ENCODE measurements at places on chromosomes 16 and 17.

DNA sequence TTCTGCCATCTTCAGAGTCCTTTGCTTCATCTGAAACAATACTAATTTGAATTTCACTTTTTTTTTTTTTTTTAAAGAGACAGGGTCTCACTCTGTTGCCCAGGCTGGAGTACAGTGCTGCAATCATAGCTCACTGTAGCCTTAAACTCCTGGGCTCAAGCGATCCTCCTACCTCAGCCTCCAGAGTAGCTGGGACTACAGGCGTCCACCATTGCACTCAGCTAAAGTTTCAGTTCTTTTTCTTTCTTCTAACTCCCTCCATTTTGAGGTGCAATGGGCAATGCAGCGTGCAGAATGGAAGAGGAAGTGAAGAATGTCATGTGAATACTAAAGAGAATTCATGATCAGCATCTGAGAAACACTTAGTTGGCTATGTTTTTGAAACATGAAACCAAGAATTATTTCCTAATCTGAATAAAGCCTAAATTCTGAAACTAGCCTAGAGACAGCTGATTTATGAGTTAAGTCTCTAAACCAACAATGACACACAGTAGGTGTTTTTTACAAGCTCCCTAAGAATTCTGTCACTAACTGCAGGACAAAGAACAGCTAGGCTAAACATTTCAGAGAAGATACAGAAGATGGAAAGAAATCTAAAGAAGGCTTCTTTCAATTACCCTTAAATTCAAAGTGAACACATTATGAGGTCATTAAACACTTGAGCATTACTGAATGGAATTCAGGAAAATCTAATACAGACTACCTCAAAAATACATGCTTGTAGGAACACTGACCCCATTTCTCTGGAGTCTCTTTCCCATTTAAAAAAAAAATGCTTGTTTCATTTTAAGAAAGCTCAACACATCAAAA lies 21.0 kb downstream of the SNN start:
- no peak for DNase-seq

DNA sequence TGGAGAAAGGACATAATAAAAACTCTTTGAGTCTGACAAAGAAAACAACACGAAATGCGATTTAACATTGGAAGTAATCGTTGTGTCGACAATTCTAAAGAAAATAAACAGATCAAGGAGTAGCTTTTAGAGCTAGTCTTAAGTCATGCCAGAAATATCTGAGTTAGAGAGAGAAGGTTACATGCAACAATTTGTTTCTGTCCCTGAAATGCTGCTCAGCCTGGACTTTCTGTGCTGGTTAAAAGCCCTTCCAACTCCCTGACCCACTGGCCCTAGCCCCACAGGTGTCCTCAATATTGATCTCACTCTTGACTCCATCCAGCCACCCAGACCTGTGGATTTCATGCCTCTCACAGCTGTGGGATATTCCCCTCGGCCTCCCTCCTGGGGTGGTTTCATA lies 33.2 kb upstream of the TEX2 start:
- DNase-seq = no peak

DNA sequence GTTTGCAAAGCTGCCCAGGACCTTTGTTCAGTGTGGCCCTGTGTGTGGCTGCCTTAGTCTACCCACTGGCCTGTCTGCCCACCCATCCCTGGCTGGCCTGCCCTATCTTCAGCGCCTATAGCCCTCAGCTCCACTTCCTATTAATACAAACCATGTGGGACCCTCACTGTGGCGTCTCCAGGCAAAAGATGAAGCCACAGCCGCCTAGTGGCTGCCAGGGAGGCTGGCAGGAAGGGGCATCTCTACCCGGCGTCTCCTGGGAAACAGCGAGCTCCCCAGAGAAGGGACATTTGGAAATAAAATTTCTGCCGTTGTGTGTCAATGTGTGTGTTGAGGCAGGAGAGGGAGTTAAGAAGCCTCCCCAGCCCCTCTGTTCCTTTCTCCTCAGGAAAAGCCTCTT lies 31.5 kb downstream of the NEUROD2 start:
- DNase-seq = no peak

GRCh38 chr17:21268596-21269188 lies 15.5 kb upstream of the NATD1 start:
- DNase-seq = no peak

DNA sequence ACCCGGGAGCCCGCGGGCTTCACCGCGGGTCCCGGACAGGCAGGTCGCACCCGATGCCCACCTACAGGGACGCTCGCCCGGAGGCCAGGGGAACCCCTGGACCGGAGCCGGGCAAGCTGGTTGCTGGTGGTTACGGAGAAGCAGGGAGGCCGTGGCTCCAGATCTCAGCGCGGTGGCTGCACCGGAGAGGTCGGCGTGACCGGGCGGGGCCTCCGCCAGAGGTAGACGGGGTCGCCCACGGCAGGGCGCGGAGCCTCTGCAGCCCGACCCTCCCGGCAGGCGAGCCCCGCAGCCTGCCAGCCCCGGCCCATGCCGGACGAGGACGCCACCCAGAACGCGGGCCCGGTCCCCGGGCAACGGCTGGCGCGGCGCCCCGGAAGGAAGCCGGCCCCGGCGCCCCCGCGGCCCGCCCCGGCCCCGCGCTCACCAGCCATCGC lies 341 bp downstream of the PCYT2 start:
- DNase-seq = no peak

- no peak for DNase-seq
Measured at GRCh38 chr17:700504-701094, 14.0 kb downstream of the VPS53 start.

GRCh38 chr16:66052745-66053144 lies 313.7 kb upstream of the CDH5 start:
- no peak for DNase-seq

DNA sequence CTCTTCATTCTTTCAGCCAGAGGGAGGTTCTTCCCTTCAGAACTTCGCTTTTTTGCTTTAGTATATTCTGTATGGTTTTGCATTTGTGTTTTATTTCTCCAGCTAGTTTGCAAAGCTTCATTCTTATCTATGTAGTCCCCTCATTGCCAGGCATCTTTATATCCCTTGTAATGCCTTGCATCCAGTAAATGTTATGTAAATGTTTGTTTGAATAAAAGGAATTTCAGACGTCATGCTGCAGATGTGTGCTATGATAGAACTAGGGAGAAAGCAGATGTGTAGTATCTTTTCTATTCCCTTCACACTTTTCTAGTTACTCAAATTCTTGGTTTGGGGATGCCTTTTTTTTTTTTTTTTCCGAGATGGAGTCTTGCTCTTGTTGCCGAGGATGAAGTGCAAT lies 62.6 kb upstream of the RASL10B start:
- no peak for DNase-seq

DNA sequence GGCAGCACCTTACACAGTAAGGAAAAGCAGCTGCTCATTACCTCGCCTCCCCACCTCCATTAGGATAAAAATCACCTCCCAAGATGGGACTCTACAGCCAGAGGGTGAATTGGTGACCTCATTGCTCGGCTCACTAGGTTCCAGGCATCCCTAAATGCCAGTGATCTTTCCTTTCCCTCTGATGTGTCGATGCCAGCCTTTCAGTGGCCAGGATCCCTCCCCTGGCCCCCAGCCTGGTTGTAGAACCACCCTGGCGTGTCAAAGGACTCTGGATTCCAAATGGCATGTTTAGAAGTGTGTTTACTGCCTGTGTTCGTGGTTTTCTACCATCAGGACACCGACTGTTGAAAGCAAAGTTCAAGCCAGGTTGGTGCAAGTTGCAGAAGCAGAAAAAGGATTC lies 72.1 kb upstream of the LYRM9 start:
- no peak for DNase-seq

DNA sequence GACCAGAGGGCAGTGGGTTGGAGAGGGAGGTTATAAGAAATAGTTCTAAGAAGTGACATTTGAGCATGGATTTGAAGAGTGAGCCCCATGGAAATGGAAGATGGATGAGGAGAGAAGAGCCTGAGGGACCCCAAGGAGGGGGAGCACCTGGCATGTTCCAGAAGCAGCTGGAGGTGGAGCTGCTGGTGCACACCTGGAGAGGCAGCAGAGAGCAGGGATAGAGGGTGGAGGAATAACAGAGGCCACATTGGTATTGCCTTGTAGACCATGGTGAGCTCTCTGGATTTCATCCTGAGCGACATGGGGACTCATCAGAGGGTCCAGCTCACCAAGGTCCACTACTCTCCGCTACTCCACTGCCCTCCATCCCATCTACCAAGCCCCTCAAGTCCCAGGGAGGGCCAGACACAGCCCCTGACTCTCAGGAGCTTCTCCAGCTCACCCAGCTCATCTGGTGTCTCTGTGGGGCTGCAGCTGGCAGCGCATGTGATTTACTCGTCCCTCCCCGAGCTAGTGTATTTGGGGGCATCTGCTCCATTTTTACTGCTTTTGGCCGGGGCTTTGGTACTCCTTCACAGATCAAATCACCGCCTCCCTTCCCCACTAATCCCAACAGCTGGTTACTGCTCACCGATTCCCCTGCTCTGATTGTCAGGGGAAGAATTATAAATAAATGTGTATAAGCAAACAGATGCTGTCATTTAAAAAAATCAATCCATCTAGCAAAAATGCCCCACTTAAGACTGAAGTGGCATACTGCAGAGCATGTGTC lies 22.1 kb upstream of the KDM8 start:
- no peak for DNase-seq

DNA sequence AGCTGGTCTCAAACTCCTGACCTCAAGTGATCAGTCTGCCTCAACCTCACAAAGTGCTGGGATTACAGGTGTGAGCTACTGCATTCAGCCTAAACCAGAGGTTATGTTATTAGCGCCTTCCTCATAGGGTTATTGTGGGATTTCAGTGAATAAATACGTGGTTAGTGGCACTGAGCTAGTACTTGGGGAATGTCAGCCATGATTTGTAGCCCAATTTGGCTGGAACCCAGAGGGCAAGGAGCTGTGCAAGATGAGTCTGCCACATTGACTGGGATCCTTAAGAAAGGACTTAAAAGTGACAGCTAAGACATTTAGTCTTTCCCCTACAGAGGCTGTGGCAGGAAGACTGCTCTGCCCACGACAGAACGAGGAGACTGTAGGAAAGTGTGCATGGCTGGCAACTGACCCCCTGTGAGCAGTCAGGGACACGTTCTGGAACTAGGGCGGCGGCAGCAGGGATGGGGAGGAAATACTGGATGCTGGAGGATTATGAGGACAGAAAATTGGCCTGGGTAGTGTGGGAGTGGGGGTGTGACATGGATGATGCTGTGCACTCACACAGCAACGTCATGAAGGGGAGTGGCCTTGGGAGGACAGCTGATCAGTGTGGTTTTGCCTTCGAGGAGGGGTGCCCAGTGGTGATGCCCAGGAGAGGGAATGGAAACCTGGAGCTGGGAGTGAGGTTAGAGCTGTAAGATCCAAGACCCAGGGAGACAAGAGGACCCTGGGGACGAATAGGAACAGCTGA lies 14.6 kb downstream of the ATP5PD start:
- DNase-seq = peak; percentile 34

GRCh38 chr16:10428433-10429168 lies 42.7 kb downstream of the ATF7IP2 start:
- no peak for DNase-seq

- DNase-seq = no peak
Measured at GRCh38 chr17:66545918-66546317, 243.5 kb downstream of the PRKCA start.

- no peak for DNase-seq
Measured at GRCh38 chr16:78920621-78921020, 679.9 kb downstream of the MAF start.

GRCh38 chr16:71387045-71387871 lies 28.7 kb downstream of the CALB2 start:
- DNase-seq = no peak

DNA sequence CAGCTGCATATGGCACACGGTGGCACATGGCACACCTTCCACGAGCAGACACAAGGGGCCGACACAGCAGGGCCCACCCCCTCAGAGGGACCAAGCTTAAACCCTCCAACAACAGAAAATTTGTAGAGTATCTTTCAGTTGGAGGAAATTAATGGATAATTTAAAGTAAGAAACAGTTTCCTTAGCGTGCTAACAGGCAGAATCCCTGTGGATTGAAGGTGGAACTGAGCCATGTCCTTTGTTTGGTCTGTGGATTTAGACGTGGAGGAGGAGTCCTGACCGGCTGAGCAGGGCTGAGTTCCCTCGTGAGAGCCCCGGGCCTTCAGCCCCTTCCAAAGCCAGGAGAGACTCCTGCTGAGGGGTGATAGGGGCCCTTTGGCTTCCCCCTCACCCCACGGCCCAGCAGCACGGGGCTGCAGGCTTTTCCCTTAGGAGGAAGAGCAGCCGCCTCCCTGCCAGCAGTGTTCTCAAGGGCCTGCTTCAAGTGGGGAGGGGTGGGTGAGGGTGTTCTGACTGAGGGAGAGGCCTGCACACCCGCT lies 1.4 kb upstream of the CYB561 start:
- no peak for DNase-seq

GRCh38 chr16:4115209-4115948 lies 863 bp downstream of the ADCY9 start:
- peak; percentile 31 for DNase-seq

DNA sequence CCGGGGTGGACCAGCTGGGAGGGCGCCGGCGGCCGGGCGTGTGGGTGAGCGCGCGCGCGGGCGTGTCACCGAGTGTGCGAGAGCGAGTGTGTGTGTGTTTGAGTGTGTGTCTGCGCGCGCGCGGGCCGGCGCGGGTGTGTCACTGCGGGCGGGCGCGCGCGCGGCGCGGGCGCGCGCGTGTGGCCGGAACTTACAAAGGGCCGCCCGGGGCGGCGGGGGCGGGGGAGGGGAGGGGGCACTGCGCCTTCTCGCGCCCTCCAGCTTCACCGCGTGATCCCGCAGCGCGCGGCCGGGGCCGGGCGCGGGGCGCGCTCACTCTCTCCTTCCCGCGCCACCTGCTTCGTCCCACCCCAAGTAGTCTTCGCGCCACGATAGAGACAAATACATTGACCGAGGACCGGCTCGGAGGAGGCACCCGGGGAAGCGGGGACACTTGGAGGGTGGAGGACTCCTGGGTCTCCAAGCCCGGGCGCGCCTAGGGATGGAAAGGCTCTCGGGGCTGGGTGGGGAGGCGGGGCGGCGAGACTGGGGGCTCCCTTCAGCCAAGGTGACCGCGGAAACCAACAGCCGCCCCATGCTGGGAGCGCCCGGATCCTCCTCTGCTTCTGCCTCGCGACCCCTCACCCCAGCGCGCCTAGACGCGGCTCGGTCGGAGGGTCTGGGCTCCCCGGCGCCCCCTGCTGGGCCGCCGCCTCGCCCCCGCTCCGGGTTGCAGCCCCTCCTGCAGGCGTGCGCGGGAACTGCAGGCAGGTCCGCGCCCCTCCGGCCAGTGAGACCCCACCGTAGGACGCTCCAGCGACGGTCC lies at the start of gene SRCIN1:
SRCIN1 (minus strand) TSS at position 112 of the 805 bp plus-strand sequence. CDS start 247 bp downstream, outside the sequence.
- DNase-seq = peak; percentile 25

- no peak for DNase-seq
Measured at GRCh38 chr16:89986600-89986999, 32.7 kb downstream of the DBNDD1 start.

- DNase-seq = no peak
Measured at GRCh38 chr16:48955837-48956236, 325.8 kb downstream of the CBLN1 start.

- no peak for DNase-seq
Measured at GRCh38 chr16:89085755-89086154, 7.9 kb upstream of the ACSF3 start.

All from activated effector memory CD4-positive, alpha-beta T cell treated with Interleukin-2 at 50 U/mL for 16 hours (primary cell).